Mesothelial cell of epicardium (in vitro differentiated cells): ENCODE measurements at places on chromosomes 6 and 20. TPM values are rescaled to one million over a fixed set of nuclear protein-coding genes. Genes with fewer than 3 reads are reported as not detected.

DNA sequence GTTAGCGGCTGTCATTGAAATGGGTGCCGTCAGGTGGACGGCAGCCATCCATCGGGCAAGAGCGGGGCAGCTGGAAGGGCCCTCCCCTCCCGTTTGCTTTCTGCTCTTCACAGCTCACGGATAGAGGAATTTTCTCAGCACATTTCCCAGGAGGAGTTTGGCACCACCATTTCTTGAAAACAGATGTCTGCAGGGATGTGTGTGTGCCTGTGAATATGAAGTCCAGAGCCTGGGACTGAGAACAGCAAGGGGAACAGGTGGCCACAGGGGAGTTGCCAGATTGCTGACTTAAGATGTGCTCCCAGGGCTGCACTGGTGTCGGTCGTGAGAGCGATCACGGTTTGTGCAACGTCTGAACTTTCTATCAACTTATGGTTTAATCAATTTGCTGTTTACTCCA is 22.1 kb upstream of the ECI2 start:
- peaks cover 8% of the 10 kb centered on the region for H3K4me1 ChIP-seq
- H3K36me3 ChIP-seq = no peaks in the 10 kb centered on the region
- H3K27ac ChIP-seq = no peak overlapping the region
- H3K4me3 ChIP-seq = no peak overlapping the region
- no peak for DNase-seq

GRCh38 chr6:98777762-98778161 is 56.6 kb upstream of the POU3F2 start:
- H3K27me3 ChIP-seq = peaks cover 44% of the 10 kb centered on the region
- DNase-seq = no peak
- H3K4me1 ChIP-seq = no peaks in the 10 kb centered on the region
- H3K36me3 ChIP-seq = no peaks in the 10 kb centered on the region
- H3K27ac ChIP-seq = no peak overlapping the region

GRCh38 chr6:137951064-137951597 is 84.1 kb downstream of the TNFAIP3 start:
- no peaks in the 10 kb centered on the region for H3K4me1 ChIP-seq
- DNase-seq = no peak
- H3K36me3 ChIP-seq = no peaks in the 10 kb centered on the region
- H3K27me3 ChIP-seq = no peaks in the 10 kb centered on the region
- no peak overlapping the region for H3K4me3 ChIP-seq
- H3K27ac ChIP-seq = no peak overlapping the region

DNA sequence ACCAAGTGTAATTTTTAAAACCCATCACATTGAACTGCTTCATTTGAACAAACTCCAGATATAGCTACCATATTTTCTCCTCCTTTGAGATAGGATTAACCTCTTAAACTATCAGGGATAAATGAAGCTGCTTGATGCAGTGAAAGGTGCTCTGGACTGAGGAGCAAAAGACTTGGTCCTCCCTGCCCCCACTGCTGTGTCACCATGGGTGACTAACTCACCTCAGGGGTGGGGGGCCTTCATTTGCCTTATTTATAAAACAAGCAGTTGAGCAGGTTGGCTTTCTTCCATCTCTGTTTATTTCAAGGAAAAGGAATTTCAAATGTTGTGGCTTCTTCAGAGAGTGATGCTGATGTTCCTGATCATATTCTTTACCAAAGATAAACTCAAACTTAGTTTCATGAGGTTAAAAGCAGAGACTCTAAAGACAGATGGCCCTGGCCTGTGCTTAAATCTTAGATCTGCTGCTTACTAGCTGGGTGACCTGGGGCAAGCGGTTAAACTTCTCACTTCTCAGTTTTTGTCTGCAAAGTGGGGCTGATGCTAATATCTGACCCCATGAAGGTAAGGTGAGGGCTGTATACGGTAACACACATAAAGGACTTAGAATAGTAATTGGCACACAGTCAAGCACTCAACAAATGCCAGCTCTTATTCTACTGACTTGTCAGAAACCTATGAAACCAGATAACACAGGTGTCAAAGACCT is 50.5 kb downstream of the FHL5 start:
- H3K27me3 ChIP-seq = no peaks in the 10 kb centered on the region
- DNase-seq = no peak
- no peak overlapping the region for H3K27ac ChIP-seq
- H3K4me3 ChIP-seq = no peak overlapping the region
- H3K4me1 ChIP-seq = peaks cover 57% of the 10 kb centered on the region

- H3K27ac ChIP-seq = no peak overlapping the region
- DNase-seq = no peak
- H3K36me3 ChIP-seq = no peaks in the 10 kb centered on the region
- no peak overlapping the region for H3K4me3 ChIP-seq
- H3K4me1 ChIP-seq = peaks cover 12% of the 10 kb centered on the region
Observed at GRCh38 chr6:119134752-119135151, 56.3 kb upstream of the FAM184A start.

DNA sequence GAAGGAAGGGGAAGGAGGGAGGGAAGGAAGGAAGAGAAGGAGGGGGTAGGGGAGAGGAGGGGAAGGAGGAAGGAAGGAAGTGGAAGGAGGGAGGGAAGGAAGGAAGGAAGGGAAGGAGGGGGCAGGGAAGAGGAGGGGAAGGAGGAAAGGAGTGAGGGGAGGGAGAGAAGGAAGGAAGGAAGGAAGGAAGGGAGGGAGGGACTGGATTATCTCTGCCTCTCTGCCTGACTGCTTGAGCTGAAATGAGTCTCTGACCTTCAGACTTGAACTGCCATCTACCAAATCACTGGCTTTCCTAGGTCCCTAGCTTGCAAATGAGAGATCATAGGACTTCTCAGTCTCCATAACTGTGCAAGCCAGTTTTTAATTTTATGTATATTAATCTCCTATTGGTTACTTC is 436.8 kb downstream of the PREX1 start:
- peaks cover 20% of the 10 kb centered on the region for H3K4me1 ChIP-seq
- no peak overlapping the region for H3K27ac ChIP-seq
- no peak for DNase-seq
- H3K27me3 ChIP-seq = peaks cover 5% of the 10 kb centered on the region
- H3K36me3 ChIP-seq = no peaks in the 10 kb centered on the region

GRCh38 chr20:24732076-24732475 is 217.0 kb upstream of the CST7 start:
- peaks cover 20% of the 10 kb centered on the region for H3K4me1 ChIP-seq
- H3K27me3 ChIP-seq = no peaks in the 10 kb centered on the region
- H3K4me3 ChIP-seq = no peak overlapping the region
- no peaks in the 10 kb centered on the region for H3K36me3 ChIP-seq
- no peak overlapping the region for H3K27ac ChIP-seq

DNA sequence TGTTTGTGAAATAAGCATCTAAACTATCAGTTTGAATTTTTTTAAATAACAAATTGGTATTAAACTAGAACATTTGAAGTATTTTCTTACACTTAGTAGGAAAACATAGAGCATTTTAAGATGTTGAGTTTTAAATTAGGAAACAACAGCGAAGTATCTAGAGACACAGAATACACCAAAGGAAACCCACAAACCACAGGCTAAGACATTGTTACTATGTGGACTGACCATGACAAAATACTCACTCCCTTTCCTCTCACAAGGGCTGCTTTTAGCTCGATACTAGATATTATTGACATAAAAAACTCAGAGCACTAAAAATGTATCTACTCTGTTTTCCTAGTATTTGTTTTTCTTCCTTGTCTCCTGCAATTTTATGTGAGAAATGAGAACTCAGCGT is 266.0 kb upstream of the CITED2 start:
- no peak overlapping the region for H3K27ac ChIP-seq
- no peak overlapping the region for H3K4me3 ChIP-seq
- no peaks in the 10 kb centered on the region for H3K27me3 ChIP-seq
- peaks cover 14% of the 10 kb centered on the region for H3K4me1 ChIP-seq
- H3K36me3 ChIP-seq = no peaks in the 10 kb centered on the region

- no peak for DNase-seq
- no peak overlapping the region for H3K4me3 ChIP-seq
- peaks cover 14% of the 10 kb centered on the region for H3K4me1 ChIP-seq
- peaks cover 5% of the 10 kb centered on the region for H3K27me3 ChIP-seq
Observed at GRCh38 chr6:149164199-149164750, 153.2 kb upstream of the TAB2 start.

- H3K4me1 ChIP-seq = peaks cover 20% of the 10 kb centered on the region
- DNase-seq = no peak
- H3K36me3 ChIP-seq = no peaks in the 10 kb centered on the region
Observed at GRCh38 chr6:71171497-71172070, 117.0 kb upstream of the OGFRL1 start.

DNA sequence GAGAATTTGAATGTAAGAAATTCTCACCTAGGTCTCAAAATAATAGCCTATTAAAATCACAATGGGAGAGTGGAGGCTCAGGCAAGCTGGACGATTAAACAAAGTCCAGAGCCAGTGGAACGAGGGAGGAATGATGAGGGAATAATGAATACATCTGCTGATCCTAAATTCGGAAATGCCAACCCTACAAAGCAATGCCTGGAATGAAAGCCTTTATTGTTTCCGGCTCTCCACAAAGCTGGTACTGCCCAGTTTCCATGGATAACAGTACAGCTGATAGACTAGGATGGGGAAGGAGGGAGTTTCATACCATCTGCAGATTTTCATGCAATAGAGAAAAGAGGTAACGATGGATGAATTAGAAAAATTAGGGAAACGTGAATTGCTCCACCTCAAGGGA is 356.1 kb downstream of the CBLN4 start:
- H3K4me1 ChIP-seq = no peaks in the 10 kb centered on the region
- H3K27me3 ChIP-seq = no peaks in the 10 kb centered on the region
- H3K27ac ChIP-seq = no peak overlapping the region
- no peak for DNase-seq
- H3K4me3 ChIP-seq = no peak overlapping the region

- H3K27ac ChIP-seq = peak overlapping the region; percentile 42
- H3K4me3 ChIP-seq = no peak overlapping the region
- DNase-seq = no peak
- H3K4me1 ChIP-seq = no peaks in the 10 kb centered on the region
Observed at GRCh38 chr20:35027301-35027700, 65.3 kb downstream of the TRPC4AP start.

GRCh38 chr20:35125753-35126152 is 21.4 kb downstream of the EDEM2 start:
- DNase-seq = no peak
- no peaks in the 10 kb centered on the region for H3K27me3 ChIP-seq
- H3K4me3 ChIP-seq = no peak overlapping the region
- no peak overlapping the region for H3K27ac ChIP-seq

GRCh38 chr6:149368065-149368464 is 32.0 kb upstream of the SUMO4 start:
- H3K4me3 ChIP-seq = no peak overlapping the region
- DNase-seq = no peak
- peaks cover 6% of the 10 kb centered on the region for H3K36me3 ChIP-seq
- H3K27ac ChIP-seq = no peak overlapping the region
- peaks cover 21% of the 10 kb centered on the region for H3K4me1 ChIP-seq

- no peak for DNase-seq
- peaks cover 25% of the 10 kb centered on the region for H3K4me1 ChIP-seq
- peak overlapping the region; percentile 67 for H3K27ac ChIP-seq
- no peaks in the 10 kb centered on the region for H3K36me3 ChIP-seq
- H3K27me3 ChIP-seq = peaks cover 2% of the 10 kb centered on the region
Observed at GRCh38 chr6:33610779-33611732, 10.1 kb upstream of the ITPR3 start.

- peaks cover 52% of the 10 kb centered on the region for H3K4me1 ChIP-seq
- no peak overlapping the region for H3K4me3 ChIP-seq
- peak overlapping the region; percentile 90 for H3K27ac ChIP-seq
- no peak for DNase-seq
- no peaks in the 10 kb centered on the region for H3K27me3 ChIP-seq
Observed at GRCh38 chr6:133399426-133399825, 158.3 kb downstream of the EYA4 start.

- DNase-seq = no peak
- H3K36me3 ChIP-seq = no peaks in the 10 kb centered on the region
- H3K4me3 ChIP-seq = no peak overlapping the region
Observed at GRCh38 chr20:43243672-43244269, 54.1 kb upstream of the PTPRT start.

DNA sequence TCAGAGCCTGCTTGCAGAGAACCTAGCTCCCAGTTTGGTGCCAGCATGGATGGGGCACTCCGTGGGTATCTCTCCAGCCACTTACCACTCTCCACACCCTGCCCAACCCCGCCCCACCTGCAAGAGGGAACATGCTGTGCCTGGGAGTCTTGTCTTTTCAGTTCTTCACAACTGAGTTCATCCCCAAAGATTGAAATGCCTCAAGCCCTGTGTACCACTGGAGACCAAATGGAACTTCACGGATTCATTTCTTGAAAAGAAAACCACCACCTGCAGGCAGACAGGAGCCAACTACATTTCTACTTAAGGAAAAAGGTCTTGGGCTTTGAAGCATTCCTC is 50.1 kb downstream of the TRERF1 start:
- H3K27me3 ChIP-seq = no peaks in the 10 kb centered on the region
- no peak overlapping the region for H3K4me3 ChIP-seq
- H3K36me3 ChIP-seq = no peaks in the 10 kb centered on the region
- DNase-seq = no peak
- H3K27ac ChIP-seq = no peak overlapping the region

DNA sequence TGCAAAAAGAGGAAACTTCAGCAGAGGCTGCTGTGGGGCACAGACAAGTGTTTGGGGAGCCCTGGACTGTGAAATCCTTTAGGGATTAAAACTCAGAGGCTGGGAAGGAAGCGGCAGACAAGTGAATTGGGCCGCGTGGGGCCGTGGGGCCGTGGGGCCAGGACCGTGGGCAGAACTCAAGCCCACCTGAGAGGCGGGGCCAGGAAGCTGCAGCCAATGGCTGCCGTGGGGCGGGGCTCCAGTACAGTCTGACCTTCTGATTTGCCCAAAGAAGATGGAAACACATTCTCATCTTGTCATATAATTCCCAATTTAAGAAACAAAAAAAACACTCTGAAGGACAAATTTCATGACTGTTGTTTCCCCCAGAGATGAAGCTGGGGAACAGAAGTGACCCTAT is 55.4 kb downstream of the ANKRD60 start:
- H3K4me1 ChIP-seq = peaks cover 29% of the 10 kb centered on the region
- no peak for DNase-seq
- no peaks in the 10 kb centered on the region for H3K27me3 ChIP-seq
- no peak overlapping the region for H3K27ac ChIP-seq

GRCh38 chr20:16485401-16485800 is 87.8 kb downstream of the KIF16B start:
- H3K4me1 ChIP-seq = peaks cover 8% of the 10 kb centered on the region
- no peak overlapping the region for H3K27ac ChIP-seq
- no peak overlapping the region for H3K4me3 ChIP-seq
- no peak for DNase-seq

GRCh38 chr6:36025260-36025931 is 955 bp upstream of the SLC26A8 start:
- H3K27ac ChIP-seq = peak overlapping the region; percentile 89
- no peak for DNase-seq
- no peaks in the 10 kb centered on the region for H3K27me3 ChIP-seq
- H3K4me3 ChIP-seq = no peak overlapping the region
- H3K4me1 ChIP-seq = peaks cover 41% of the 10 kb centered on the region

Gene TUBB1
- total RNA-seq = not detected in 3 replicates

Gene CST7
- not detected in 3 replicates for total RNA-seq

Gene MTFR2
- total RNA-seq = 1.7 to 2.2 TPM (median 2.0 TPM) in 3 replicates

Gene TLDC2
- 0.29 to 0.64 TPM (median 0.58 TPM) in 3 replicates for total RNA-seq
